ENCODE measurements at places on chromosomes 7 and 10. TPM values are rescaled to one million over a fixed set of nuclear protein-coding genes. Genes with fewer than 3 reads are reported as not detected.

The TBX20 gene
- total RNA-seq = not detected

The PARD3 gene
- total RNA-seq = 69.5 TPM

The GNAT3 gene
- total RNA-seq = not detected

The WDFY4 gene
- total RNA-seq = not detected

The AKR1C4 gene
- not detected for total RNA-seq

The ZNF727 gene
- not detected for total RNA-seq

The PKD2L1 gene
- total RNA-seq = not detected

The ARHGEF5 gene
- 34.8 TPM for total RNA-seq

The FOXI2 gene
- total RNA-seq = not detected

The HMX3 gene
- total RNA-seq = not detected

The FGL2 gene
- total RNA-seq = not detected

The CPN1 gene
- not detected for total RNA-seq

The NSUN6 gene
- 7.8 TPM for total RNA-seq

The AFAP1L2 gene
- total RNA-seq = 53.8 TPM

The FAM107B gene
- total RNA-seq = 14.4 TPM

The TFPI2 gene
- total RNA-seq = 21.8 TPM

The CISD1 gene
- total RNA-seq = 44.5 TPM

The INA gene
- total RNA-seq = 1.5 TPM

The MYH16 gene
- 1.3 TPM for total RNA-seq

The SPDYE16 gene
- not detected for total RNA-seq

The AKR1B1 gene
- 89.5 TPM for total RNA-seq

The CYP26A1 gene
- total RNA-seq = not detected

The HDAC9 gene
- 19.5 TPM for total RNA-seq

The GPR37 gene
- 1.4 TPM for total RNA-seq

The WNT2 gene
- total RNA-seq = not detected

The GET4 gene
- 32.1 TPM for total RNA-seq

The TMEM184A gene
- 1.1 TPM for total RNA-seq

The VWDE gene
- 1.0 TPM for total RNA-seq

The UPK3B gene
- total RNA-seq = 2.6 TPM

The GBX1 gene
- not detected for total RNA-seq

The MUC3A gene
- 0.17 TPM for total RNA-seq

The SPDYE2B gene
- total RNA-seq = not detected

The PWWP2B gene
- 10.5 TPM for total RNA-seq

The OPALIN gene
- total RNA-seq = not detected

The NKX1-2 gene
- total RNA-seq = 5.5 TPM

The MALSU1 gene
- total RNA-seq = 70.6 TPM

The PURB gene
- 16.9 TPM for total RNA-seq

The SYNPO2L gene
- not detected for total RNA-seq

The KCND2 gene
- not detected for total RNA-seq

The CYP2C19 gene
- not detected for total RNA-seq

The SCART1 gene
- total RNA-seq = 0.58 TPM

The MYO3A gene
- not detected for total RNA-seq

The UBE2H gene
- total RNA-seq = 55.0 TPM

The LRRC4 gene
- 0.35 TPM for total RNA-seq

The TMEM176B gene
- total RNA-seq = not detected

The GNGT1 gene
- not detected for total RNA-seq

The FAM24B gene
- total RNA-seq = 6.9 TPM

The KCNMA1 gene
- 3.9 TPM for total RNA-seq

The LEP gene
- not detected for total RNA-seq

The LFNG gene
- 21.5 TPM for total RNA-seq

The PALD1 gene
- 0.07 TPM for total RNA-seq

The TBC1D12 gene
- total RNA-seq = 5.1 TPM

The HOXA2 gene
- 0.31 TPM for total RNA-seq

The TAS2R41 gene
- total RNA-seq = not detected

The C7orf33 gene
- total RNA-seq = not detected

The CFAP69 gene
- 0.95 TPM for total RNA-seq

The NKX2-3 gene
- total RNA-seq = not detected

All from foreskin keratinocyte (primary cell).